Esophagus muscularis mucosa (tissue), 4 donors: ENCODE measurements at places on chromosomes 4 and X.

GRCh38 chrX:4622486-4623167, 909.2 kb upstream of the PRKX start:
- H3K36me3 ChIP-seq: no peaks in the 10 kb centered on the region
- no peak overlapping the region for H3K27ac ChIP-seq
- no peak overlapping the region for H3K4me3 ChIP-seq
- no peaks in the 10 kb centered on the region for H3K4me1 ChIP-seq
- no peak for DNase-seq
- no peaks in the 10 kb centered on the region for H3K27me3 ChIP-seq

DNA sequence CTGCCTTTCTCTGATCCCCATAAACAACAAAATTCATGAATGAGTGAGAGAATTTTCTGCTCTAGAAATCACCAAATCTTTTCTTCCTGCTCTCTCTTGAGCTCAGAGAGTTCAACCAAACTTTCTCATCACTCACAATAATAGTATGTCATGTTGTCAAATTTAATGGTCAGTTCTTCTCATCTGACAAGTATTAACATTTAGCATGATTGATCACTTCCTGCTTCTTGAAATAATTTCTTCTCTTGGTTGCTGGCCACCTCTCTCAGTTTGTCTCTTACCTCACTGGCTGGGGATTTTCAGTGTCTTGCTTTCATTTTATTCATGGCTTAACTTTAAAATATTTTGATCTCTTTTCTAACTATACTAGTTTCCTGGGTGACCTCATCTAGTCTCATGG, 25.5 kb upstream of the FGF5 start:
- no peak overlapping the region for H3K4me3 ChIP-seq
- no peaks in the 10 kb centered on the region for H3K27me3 ChIP-seq
- no peak overlapping the region for H3K27ac ChIP-seq
- no peaks in the 10 kb centered on the region for H3K36me3 ChIP-seq
- DNase-seq: no peak

DNA sequence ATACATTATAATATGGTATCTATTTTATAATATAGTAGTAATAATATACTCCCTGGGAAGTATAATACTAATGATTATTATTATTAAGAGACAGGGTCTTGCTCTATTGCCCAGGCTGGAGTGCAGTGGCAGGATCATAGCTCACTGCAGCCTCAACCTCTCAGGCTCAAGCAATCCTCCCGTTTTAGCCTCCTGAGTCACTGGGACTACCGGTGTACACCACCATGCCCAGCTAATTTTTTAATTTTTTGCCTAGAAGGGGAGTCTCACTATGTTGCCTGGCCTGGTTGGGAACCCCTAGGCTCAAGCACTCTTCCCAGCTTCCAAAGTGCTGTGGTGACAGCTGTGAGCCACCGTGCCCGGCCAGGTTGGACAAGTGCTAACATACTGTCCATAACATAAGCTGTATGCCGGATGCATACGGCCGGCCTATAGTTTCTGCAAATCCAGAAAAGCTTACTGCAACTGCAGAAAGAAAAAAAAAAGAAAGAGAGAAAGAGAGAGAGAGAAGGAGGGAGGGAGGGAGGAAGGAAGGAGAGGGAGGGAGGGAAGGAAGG, 94.2 kb upstream of the PPP2R3B start:
- no peaks in the 10 kb centered on the region for H3K4me1 ChIP-seq
- H3K27ac ChIP-seq: no peak overlapping the region
- H3K4me3 ChIP-seq: no peak overlapping the region
- H3K36me3 ChIP-seq: no peaks in the 10 kb centered on the region

GRCh38 chr4:180363815-180364214, 1879.4 kb upstream of the TENM3 start:
- no peak overlapping the region for H3K4me3 ChIP-seq
- H3K27ac ChIP-seq: no peak overlapping the region
- no peaks in the 10 kb centered on the region for H3K4me1 ChIP-seq
- no peaks in the 10 kb centered on the region for H3K27me3 ChIP-seq

DNA sequence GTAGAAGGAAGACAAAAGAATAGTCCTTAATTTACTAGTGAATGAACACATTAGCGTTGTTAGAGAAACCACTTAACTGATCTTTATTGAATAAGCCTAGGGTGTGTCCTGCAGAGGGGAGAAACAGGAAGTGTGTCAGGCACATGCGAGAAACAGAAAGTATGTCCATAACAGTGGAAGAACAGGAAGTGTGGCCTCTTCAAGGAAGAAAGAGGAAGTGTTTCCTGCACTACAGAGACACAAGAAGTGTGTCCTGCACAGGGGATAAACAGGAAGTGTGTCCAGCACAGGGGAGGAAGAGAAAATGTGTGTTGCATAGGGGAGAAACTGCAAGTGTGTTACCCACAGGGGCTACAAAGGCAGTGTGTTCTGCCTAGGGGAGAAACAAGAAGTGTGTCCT, 539.6 kb upstream of the PRKX start:
- H3K4me1 ChIP-seq: no peaks in the 10 kb centered on the region
- DNase-seq: no peak
- H3K27me3 ChIP-seq: no peaks in the 10 kb centered on the region
- no peak overlapping the region for H3K4me3 ChIP-seq
- H3K27ac ChIP-seq: no peak overlapping the region

GRCh38 chr4:152100379-152101201, 339.8 kb upstream of the GATB start:
- no peaks in the 10 kb centered on the region for H3K27me3 ChIP-seq
- DNase-seq: peak; percentile 87
- no peak overlapping the region for H3K4me3 ChIP-seq
- H3K4me1 ChIP-seq: peaks cover 17% of the 10 kb centered on the region
- no peaks in the 10 kb centered on the region for H3K36me3 ChIP-seq
- H3K27ac ChIP-seq: no peak overlapping the region

DNA sequence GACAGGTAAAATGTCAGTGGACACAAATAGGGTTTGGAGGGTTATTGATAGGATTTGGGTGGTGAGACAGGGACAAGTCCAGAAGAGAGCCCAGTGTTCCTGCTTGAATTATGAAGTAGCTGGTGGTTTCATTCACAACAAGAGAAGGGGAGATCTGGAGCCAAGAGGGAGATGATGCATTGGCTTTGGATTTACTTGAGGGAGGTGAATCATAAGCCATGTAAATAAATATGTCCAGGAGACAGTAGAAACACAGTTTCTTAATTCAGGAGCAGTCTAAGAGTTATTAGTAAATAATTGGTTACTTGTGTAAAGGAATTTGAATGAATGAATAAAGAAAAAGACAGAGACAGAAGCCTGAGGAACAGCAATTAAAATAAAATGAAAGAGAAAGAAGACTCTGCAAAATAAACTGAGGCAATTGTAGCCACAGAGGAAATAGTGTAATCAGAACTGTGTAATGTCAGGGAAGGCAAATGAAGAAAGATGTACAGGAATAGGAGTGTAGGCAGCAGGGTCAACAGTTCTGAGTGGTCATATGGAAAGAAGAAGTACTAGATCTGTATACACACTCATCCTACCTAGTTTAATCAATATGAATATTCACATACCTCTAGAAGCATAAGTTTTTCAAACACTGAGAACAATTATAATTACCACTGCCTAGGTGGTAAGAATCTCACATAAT, 50.2 kb upstream of the CXCL8 start:
- H3K4me3 ChIP-seq: no peak overlapping the region
- no peaks in the 10 kb centered on the region for H3K36me3 ChIP-seq
- no peaks in the 10 kb centered on the region for H3K4me1 ChIP-seq

- no peak overlapping the region for H3K27ac ChIP-seq
- no peak overlapping the region for H3K4me3 ChIP-seq
Observed at GRCh38 chr4:39770969-39771724, 73.2 kb downstream of the UBE2K start.

GRCh38 chr4:175048906-175049305, 130.7 kb downstream of the ADAM29 start:
- H3K4me3 ChIP-seq: no peak overlapping the region
- H3K36me3 ChIP-seq: no peaks in the 10 kb centered on the region
- no peaks in the 10 kb centered on the region for H3K27me3 ChIP-seq
- H3K27ac ChIP-seq: no peak overlapping the region

DNA sequence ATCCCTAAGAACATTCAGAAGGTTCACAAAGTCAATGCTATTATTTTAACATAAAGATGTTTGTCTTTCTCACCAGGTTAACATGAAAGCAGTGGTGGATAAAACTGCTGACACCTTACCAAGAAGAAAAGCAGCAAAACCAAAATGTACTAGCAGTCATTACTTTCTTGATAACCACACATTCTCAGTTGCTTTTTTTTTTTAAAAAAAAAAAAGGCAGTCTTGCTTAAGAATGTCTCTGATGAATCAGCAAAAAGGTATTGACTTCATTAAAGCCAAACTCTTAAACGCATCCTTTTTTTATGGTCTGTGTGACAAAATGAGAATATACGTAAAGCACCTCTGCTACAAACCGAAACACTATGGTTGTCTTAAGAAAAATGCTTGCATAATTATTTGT, 31.9 kb downstream of the CDKL2 start:
- H3K36me3 ChIP-seq: no peaks in the 10 kb centered on the region
- no peak overlapping the region for H3K27ac ChIP-seq
- H3K4me1 ChIP-seq: no peaks in the 10 kb centered on the region
- H3K27me3 ChIP-seq: no peaks in the 10 kb centered on the region
- H3K4me3 ChIP-seq: no peak overlapping the region
- DNase-seq: no peak

- no peak for DNase-seq
- no peak overlapping the region for H3K27ac ChIP-seq
- no peaks in the 10 kb centered on the region for H3K27me3 ChIP-seq
- no peaks in the 10 kb centered on the region for H3K36me3 ChIP-seq
- no peak overlapping the region for H3K4me3 ChIP-seq
Observed at GRCh38 chr4:105122350-105122749, 24.3 kb upstream of the TET2 start.

DNA sequence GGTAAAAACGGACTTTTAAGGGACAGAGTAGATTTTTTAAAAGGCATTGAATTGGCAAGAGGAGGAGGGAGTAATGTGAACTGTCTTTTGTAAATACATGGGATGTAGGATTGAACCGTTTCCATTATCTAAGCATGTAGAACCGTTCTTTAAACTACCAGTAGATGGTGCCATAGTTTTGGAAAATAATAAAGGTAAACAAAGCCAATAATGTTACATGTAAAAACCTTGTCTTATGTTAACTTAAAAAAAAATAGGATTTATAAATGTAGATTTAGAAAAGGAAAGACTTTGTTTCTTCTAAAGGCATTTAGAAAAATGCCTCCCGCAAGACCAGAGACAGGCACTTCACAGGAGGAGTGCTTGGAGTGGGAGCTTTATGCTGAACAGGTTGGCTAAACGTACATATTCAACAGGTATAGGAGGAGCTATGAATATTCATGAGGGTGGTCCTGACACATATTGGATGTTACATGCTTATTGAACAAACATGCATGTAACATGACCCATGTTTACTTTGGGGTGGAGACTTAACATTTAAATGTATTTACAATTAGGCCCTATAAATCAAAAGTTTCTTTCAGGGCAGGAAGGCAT, 45.5 kb upstream of the FAM241A start:
- no peak overlapping the region for H3K27ac ChIP-seq
- no peaks in the 10 kb centered on the region for H3K27me3 ChIP-seq
- H3K4me3 ChIP-seq: no peak overlapping the region
- H3K4me1 ChIP-seq: no peaks in the 10 kb centered on the region
- no peak for DNase-seq

GRCh38 chrX:28042260-28042659, 61.0 kb upstream of the DCAF8L1 start:
- no peaks in the 10 kb centered on the region for H3K4me1 ChIP-seq
- no peak overlapping the region for H3K4me3 ChIP-seq
- no peaks in the 10 kb centered on the region for H3K27me3 ChIP-seq
- no peak overlapping the region for H3K27ac ChIP-seq

DNA sequence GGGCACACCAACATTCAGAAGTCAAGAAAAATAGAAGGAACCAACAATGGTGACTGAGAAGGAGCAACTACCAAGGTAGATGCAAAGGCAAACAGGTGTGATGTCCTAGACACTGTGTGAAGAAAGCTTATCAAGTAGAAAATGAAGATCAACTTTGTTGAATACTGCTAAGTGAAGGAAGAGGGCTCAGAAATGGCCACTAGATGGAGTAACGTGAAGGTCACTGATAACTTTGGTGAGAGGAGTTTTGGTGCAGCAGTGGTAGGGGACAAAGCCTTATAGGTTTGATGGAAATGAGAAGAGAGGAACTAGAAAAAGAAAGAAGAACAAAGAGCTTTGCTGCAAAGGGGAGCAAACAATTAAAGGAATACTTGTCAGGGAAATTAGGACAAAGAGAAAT, 23.5 kb downstream of the OTC start:
- no peak overlapping the region for H3K27ac ChIP-seq
- no peaks in the 10 kb centered on the region for H3K4me1 ChIP-seq
- peaks cover 11% of the 10 kb centered on the region for H3K27me3 ChIP-seq
- no peak overlapping the region for H3K4me3 ChIP-seq
- DNase-seq: no peak

DNA sequence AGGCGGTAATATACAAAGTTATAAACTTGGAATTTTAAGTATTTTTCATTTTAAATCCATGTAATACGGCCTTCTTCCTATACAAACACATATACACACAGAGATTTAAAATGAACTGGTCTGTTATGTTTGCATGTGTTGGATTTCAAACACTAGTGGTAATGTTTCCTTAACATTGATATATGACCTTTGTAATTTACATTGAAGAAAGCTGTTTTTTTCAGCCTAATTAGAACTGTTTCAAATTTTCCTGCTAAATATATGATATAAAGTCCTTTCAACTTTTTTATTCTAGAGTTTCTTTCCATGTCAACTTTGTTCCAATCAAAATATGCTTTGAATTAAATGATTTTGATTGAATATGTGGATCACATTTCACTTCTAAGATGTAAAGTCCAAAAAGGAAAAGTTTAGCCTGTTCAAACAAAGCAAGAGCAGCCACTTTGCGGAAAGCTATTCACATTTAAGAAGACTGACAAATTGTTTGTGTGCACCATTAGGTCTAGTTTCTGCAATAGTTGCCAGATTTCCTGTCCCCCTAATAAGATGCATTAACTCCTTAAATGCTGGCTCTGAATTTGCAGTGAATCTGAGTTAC, 226.0 kb upstream of the MAB21L2 start:
- no peak overlapping the region for H3K4me3 ChIP-seq
- no peak for DNase-seq
- no peaks in the 10 kb centered on the region for H3K27me3 ChIP-seq
- no peaks in the 10 kb centered on the region for H3K4me1 ChIP-seq
